ENCODE measurements at places on chromosomes 2 and 18. TPM values are rescaled to one million over a fixed set of nuclear protein-coding genes. Genes with fewer than 3 reads are reported as not detected.

GRCh38 chr18:45110577-45111501, 430.2 kb downstream of the SETBP1 start:
- DNase-seq: no peak

Gene PLA2R1
- total RNA-seq: not detected

DNA sequence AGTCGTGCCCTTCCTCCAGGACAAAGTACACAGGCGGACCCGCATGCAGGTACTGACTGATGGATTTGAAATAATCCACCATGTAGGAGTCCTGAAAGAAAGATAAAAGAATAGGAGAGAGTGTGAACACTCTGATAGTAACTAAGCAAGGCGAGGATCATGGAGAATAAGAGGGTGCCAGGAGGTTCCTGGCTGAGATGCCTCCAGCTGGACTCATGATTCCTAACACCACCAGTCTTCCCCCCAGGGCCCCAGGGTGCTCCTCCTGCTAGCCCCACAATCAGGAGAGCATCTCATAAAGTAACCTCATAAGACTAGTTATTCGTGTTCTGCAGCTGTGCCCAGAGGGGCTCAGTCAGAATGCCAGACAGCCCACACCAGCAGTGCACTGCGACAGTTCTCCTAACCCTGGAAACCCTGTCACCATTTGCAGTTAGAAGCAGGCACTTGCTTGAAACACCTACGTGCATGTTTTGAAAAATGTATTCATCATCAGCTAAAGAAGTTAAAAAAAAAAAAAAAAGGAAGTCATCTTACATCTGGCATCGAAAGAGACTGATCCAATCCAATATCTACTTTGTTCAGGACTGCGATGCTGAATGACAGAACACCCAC, 36.7 kb downstream of the RMC1 start:
- DNase-seq: no peak

- DNase-seq: no peak
Observed at GRCh38 chr2:176501617-176502016, 232.4 kb downstream of the MTX2 start.

Measured in CD8-positive, alpha-beta memory T cell (primary cell).